ENCODE measurements at places on chromosomes 1 and 21.

DNA sequence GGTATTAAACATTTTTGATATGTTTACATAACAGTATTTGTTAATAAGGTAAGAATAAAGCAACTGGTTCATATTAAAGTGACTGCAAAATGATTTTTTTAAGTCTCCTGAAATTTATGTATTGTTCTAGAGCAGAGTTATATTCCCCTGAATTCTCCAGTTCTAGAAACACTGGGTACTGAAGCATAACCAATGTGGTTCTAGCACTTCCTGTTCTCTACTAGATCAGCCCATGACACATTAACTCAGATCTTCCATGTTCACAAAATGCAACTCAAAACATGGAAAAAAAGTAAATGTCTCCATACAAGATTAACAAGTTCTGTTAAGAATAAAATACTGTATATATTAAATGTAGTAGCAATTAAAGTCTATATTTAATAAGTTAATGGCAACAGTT, 3.9 kb downstream of the NEGR1 start:
- DNase-seq = no peak

- DNase-seq = no peak
Observed at GRCh38 chr1:7784492-7785071, 491 bp downstream of the PER3 start.

DNA sequence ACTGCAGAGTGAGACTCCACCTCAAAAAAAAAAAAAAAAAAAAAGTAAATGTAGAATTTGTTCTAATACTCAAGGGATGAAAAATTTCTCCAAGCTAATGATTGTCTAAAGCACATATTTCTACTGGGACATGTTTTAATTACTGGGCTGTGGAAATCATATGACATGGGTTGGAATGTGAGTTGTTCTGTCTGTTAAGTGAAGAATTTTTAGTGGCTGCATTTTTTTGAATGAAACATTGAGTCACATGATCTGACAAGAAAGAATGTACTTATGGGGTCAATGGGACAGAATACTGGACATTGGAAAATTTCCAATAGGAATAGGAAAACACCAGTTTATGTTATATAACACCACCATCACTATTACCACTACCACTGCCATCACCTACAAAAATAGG, 123.8 kb upstream of the IVNS1ABP start:
- peak; percentile 76 for DNase-seq

- DNase-seq = no peak
Observed at GRCh38 chr1:91617285-91617765, 116.7 kb downstream of the CDC7 start.

- DNase-seq = no peak
Observed at GRCh38 chr1:109133815-109134214, 19.9 kb downstream of the ELAPOR1 start.

DNA sequence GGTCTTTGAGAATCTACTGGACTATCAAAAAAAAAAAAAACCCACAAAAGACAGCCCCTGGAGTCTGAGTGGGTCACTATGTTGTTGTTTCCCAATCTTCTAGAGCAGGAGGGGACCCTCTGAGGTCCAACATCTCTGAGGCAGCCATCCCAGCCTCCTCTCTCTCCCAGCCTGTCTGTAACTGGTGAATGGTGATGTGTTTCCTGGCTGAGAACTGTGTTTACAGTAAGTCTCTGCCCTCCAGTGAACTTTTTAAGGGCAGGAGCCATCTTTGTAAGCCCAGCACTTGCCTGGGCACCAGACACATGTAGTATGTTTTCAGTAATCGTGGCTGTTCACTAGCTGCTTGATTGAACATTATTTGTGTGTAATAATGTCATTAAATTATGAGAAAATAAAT, 85.7 kb downstream of the SPATA46 start:
- DNase-seq = no peak

- DNase-seq = no peak
Observed at GRCh38 chr1:89383185-89383584, 19.3 kb downstream of the GBP6 start.

GRCh38 chr1:206776229-206776628, 3.9 kb upstream of the IL10 start:
- no peak for DNase-seq

GRCh38 chr1:211527006-211527405, 35.0 kb upstream of the RD3 start:
- no peak for DNase-seq

DNA sequence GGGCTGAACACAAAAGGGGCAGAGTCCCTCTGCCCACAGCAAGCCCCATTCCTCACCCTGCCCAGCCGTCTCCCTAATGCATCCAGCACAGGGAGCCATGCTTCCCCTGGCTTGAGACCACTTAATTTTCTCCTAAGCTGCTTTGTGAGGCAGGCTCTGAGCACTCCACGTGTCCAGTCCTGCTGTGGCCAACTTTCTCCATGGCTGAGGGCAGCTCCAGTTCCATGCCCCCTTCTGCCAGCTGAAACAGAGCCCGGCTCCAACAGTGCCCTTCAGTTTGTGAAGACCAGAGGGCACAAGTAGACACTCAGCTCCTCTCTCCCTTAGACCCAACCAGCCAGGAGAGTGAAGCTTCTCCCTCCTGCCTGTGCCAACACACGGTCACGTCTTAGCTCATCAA, 33.8 kb downstream of the PLEKHA6 start:
- no peak for DNase-seq

DNA sequence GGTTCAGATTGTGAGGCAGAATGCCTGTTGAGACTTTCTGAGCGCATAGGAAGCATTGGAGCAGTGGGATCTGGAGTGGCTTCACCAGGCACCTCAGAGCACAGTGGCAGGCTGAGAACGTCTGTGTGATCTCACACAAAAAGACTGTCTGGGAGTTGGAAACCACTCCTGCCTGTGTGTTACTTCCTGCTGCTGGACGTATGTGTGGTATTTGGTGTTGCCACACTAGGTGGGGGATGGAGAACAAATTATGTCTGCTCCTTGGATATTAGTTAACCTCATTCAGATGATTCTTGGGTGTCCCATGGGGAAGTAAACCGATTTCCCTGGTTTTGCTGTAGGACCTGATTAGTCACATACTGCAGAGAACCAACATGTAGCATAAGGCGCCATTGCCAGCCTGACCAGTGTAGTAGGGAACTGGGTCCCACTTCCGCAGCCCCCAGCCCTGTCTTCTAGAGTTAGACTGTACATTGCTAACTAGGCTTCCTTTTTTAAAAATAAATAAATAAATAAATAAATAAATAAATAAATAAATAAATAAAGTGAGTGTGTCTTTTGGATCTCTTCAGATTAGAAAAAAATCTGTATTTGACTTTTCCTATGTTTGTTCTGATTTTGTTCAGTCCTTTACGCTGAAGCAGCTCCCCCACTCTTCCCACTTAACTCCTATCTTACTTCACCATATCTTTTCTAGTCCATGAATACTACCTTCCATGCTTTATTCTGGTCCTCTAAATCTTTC, 26.9 kb downstream of the UCK2 start:
- peak; percentile 69 for DNase-seq

- no peak for DNase-seq
Observed at GRCh38 chr1:94383966-94384408, 34.2 kb upstream of the ABCD3 start.

GRCh38 chr1:46587069-46587468, 17.0 kb downstream of the MKNK1 start:
- DNase-seq = no peak

GRCh38 chr1:183270541-183271141, 84.6 kb downstream of the LAMC2 start:
- DNase-seq = peak; percentile 94

DNA sequence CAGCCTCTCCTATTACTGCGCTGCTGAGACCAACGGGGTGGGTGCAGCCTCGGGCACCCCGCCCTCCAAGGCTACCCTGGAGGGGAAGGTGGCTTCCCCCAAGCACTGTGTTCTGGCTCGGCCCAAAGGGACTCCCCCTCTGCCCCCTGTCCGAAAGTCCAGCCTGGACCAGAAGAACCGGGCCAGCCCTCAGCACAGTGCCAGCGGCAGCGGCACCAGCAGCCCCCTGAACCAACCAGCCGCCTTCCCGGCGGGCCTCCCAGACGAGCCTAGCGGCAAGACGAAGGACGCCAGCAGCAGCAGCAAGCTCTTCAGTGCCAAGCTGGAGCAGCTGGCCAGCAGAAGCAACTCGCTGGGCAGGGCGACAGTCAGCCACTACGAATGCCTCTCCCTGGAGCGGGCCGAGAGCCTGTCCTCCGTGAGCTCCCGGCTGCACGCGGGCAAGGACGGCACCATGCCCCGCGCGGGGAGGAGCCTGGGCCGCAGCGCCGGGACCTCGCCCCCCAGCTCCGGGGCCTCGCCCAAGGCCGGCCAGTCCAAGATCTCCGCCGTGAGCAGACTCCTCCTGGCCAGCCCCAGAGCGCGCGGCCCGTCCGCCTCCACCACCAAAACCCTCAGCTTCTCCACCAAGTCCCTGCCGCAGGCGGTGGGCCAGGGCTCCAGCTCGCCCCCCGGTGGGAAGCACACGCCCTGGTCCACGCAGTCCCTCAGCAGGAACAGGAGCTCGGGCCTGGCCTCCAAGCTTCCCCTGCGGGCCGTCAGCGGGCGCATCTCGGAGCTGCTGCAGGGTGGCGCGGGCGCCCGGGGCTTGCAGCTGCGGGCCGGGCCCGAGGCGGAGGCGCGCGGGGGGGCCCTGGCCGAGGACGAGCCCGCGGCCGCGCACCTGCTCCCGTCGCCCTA, 533.1 kb downstream of the KIF26B start:
- no peak for DNase-seq

GRCh38 chr1:223631473-223631872, 34.0 kb downstream of the CAPN8 start:
- no peak for DNase-seq

GRCh38 chr1:221824025-221824424, 82.1 kb upstream of the DUSP10 start:
- DNase-seq = peak; percentile 76

GRCh38 chr1:244730153-244730933, 77.4 kb downstream of the DESI2 start:
- DNase-seq = no peak

DNA sequence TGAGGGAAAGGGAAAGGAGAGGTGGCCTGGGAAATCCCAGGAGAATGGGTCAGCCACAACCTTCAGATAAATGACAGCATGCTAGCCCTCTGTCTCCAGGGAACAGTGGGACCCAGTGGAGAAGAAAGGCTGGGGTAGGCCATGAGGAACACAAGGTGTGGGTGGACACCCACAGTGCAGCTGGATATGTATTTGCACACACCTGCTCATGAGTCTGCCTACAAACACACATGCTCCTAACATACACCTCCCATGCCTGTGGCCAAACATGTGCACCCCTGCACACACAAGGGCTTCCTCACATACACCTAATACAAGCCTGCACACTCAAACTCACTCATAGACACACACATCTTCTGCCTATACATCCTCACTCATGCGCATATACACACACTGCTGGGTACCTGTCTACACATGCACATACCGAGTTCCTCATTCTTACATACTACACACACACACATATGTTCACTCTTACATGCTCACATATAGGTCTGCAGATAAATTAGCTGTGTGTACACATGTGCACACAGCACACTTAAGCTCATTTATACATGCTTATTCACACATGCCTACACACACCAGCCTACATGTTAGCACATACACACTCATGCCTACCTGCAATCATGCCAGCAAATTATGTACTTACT, 3.6 kb downstream of the C1orf216 start:
- no peak for DNase-seq

- peak; percentile 5 for DNase-seq
Observed at GRCh38 chr1:194419721-194420120, 1233.3 kb upstream of the B3GALT2 start.

- DNase-seq = no peak
Observed at GRCh38 chr1:6178751-6179563, 1.2 kb downstream of the CHD5 start.

GRCh38 chr1:168273575-168273974, 7.1 kb upstream of the TBX19 start:
- no peak for DNase-seq

DNA sequence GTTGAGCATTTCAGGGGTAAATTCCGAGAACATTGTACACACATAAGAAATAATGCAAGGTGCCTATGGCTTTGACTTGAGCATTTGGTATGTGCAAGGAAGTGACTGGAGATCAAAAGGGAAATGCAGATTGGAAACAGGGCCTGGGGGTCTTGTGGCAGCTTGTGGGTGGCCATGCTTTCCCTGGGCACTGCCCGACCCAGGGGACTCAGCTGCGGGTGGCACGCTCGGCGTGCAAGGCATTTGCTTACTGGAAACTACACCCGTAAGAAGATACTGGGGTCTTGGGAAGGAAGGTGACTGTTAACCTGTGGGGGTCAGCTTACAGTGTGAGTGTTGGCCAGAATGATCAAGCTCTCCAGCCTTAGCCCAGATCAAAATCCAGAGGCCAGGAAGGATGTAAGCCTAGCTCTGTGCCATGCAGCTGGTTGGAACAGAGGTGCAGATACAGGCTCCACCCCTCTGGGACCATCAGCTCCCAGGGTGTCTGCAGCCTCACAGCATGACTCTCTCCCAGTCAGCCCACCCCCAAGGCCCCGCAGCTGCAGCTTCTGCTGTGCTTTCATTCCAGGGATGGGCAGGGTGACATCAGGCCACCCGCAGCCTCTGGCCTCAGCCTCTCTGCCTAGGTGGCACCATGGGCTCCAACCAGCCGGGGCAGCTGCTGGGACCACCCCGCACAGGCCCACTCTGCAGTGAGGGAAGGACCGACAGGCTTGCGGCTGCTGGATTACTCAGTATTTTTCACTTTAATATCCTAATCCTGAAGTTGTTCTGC, 55.1 kb downstream of the KIF26B start:
- DNase-seq = no peak

- DNase-seq = no peak
Observed at GRCh38 chr21:37868446-37869295, 47.6 kb downstream of the KCNJ6 start.

- DNase-seq = no peak
Observed at GRCh38 chr1:217535601-217536377, 95.1 kb downstream of the GPATCH2 start.

DNA sequence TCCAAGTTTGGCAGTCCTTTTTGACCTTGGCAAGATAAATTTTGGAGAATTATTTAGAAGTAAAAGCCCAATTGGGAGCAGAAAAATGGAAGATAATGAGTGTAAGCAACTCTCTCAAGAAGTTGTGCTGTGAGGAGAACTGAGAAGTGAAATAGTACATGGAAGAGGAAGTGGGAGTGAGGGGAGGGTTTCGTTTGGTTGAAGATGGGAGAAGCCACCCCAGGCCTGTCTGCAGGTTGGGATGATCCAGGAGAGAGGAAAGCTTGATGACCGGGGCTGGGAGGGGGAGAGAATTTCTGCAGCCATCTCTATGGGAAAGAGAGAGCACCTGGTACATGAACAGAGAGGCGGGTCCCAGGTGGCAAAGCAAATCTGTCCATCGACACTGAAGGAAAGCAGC, 8.6 kb upstream of the RCAN1 start:
- no peak for DNase-seq

- peak; percentile 33 for DNase-seq
Observed at GRCh38 chr1:212477680-212478466, 45.2 kb downstream of the NENF start.

DNA sequence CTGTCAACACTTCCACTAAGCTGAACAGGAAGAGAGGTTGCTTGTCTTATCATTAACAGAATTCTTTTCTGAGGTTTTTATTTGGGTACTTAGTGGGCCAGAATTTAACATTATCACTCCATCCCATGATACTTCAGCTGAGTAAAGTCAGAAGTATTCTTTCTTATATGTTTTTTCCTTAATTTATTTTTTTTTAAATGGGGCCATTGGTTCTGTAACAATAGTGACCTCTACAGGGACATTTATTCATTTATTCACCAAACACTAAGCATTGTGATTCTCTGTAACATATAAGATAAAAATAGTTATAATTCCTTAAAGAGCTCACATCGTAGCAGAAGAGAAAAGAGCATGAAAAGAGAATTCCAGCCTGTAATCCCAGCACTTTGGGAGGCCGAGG, 9.8 kb downstream of the GREM2 start:
- no peak for DNase-seq

- no peak for DNase-seq
Observed at GRCh38 chr1:29786195-29786594, 549.9 kb downstream of the PTPRU start.

Data from A172 (cell line).